HCEC 1CT (cell line): ENCODE measurements at places on chromosomes 3 and 15.

GRCh38 chr3:71294919-71295318 lies 288.6 kb downstream of the FOXP1 start:
- no peak for DNase-seq

- no peak for DNase-seq
Measured at GRCh38 chr3:140359233-140359995, 318.4 kb upstream of the TRIM42 start.

DNA sequence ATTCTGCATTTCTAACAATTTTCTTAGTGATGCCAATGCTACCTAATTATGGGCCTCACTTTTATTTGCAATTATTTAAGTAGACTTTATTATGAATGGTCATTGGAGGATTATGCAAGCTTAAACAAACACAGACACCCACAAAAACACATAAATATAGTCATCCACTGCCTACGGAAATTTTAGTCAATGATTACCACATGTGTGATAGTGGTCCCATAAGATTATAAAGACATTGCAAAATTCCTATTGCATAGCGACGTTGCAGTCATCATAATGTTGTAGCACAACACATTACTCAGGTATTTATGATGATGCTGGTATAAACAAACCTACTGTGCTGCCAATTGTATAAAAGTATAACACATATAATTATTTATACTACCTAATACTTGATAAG lies 247.8 kb upstream of the ALCAM start:
- DNase-seq = peak; percentile 73

DNA sequence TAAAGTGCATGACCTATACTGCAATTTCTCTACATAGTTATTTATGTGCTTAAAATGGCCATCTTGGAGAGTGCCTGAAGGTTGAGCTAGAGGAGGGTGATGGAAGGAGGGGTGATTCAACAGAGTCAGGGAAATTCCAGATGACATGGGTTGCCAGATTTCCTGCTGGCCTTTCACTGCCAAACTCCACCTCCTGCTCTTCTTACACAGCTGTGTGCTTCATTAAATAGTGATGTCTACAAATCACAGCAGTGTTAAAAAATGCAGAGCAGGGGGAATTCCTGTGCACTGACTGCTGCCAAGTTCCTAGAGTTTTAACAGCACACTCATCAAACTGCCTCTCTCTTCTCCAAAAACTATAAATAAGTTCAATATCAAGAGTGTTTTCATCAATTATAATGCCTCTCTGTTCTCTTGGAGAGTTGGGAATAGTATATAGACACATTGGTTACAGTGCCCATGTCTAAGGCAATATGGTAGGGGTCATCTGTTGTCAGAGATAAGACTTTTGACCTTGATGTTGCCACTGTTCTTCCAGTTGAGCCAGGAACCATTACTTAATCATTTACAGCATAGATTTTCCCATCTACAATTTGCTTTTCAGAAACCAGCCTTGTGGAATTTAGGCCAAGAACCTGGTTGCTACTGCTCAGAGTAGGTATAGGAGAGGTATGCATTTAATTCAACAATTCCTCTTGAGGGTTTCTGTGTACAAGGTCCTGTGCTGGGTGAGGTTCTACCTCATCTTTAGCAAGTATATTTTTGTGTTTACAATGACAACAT lies 79.6 kb downstream of the TP63 start:
- DNase-seq = peak; percentile 98

- peak; percentile 10 for DNase-seq
Measured at GRCh38 chr3:111210003-111210711, 138.5 kb downstream of the NECTIN3 start.

DNA sequence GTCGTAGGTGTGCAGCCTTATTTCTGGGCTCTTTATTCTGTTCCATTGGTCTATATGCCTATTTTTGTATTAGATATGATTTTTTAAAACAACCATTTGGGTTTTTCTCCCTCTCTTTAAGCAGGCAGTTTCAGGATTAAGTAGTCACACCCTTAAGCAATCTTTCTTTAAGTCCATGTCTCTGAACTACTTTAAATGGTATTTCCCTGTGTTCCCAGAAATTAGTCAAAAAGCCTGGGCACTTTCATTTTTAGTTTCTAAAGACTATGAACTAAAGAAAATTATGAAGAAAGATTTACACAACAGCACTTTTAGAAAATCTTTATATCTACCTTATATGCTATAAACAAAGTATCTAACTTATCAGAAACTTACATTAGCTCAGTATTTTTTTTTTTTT lies 110.3 kb downstream of the FAIM start:
- no peak for DNase-seq

DNA sequence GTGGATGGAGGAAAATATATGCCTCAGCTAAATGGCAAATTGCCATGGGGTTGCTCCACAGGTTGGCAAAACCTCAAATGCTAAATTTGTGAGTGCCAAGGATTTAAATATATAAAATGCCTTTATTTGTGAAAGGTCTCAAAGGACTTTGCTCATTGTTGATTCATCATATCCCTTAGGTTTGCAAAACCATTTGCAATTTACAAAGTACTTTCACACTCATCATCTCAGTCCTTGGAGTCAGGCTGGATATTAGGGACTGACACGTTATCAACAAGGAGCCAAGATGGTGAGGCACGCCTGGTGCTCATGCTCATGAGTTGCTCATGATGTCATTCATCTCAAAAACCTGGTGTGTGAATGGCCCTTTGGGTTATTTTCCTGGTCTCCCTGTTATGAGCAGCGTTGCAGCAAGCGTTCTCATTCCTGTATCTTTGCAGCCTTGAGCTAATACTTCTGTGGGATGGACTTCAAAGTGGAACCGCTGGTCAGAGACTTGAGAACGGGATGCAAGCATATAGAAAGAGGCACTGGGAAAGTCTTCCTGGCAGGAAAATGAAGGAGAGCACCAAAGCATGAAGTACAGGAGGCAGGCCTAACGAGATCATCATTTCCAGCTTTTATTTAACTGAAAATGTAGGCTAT lies 66.0 kb downstream of the MYO1E start:
- peak; percentile 68 for DNase-seq

- DNase-seq = no peak
Measured at GRCh38 chr15:92524161-92524560, 130.5 kb downstream of the ST8SIA2 start.

DNA sequence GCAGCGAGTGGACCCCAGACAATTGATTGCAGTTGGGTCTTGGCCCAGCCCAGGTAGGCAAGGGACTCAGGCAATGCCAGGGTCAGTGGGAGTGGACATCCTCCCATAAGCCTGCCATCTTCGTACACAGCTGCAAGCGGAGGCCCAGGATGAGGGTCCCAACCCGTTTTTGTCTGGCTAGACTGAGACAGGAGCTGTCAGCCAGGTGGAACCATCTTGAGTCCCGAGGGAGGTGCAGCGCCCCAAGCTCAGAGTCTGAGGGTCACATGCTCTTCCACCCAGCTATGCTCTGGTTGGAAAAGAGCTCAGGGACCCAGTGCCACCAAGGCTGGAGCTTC lies 22.6 kb upstream of the IP6K2 start:
- no peak for DNase-seq

DNA sequence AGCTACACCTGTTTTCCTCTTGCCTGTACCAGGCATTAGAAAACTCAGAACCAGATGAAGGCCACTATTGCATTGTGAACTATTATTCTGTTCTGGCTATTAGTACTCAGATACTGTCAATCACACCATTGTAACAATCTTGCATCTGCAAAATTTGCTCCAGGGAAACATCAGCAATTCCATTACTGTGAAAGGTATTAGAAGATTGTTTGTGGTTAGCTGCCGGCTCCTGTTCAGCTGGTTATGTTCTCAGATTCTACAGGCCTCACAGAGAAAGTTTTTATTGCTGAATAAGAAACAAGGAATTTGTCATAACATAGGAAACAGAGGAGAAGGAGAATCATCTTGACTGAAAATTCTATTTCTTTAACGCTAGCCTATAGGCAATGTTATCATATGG lies 179.9 kb downstream of the PLOD2 start:
- no peak for DNase-seq

GRCh38 chr3:78737988-78738387 lies 1029.8 kb downstream of the ROBO1 start:
- no peak for DNase-seq

DNA sequence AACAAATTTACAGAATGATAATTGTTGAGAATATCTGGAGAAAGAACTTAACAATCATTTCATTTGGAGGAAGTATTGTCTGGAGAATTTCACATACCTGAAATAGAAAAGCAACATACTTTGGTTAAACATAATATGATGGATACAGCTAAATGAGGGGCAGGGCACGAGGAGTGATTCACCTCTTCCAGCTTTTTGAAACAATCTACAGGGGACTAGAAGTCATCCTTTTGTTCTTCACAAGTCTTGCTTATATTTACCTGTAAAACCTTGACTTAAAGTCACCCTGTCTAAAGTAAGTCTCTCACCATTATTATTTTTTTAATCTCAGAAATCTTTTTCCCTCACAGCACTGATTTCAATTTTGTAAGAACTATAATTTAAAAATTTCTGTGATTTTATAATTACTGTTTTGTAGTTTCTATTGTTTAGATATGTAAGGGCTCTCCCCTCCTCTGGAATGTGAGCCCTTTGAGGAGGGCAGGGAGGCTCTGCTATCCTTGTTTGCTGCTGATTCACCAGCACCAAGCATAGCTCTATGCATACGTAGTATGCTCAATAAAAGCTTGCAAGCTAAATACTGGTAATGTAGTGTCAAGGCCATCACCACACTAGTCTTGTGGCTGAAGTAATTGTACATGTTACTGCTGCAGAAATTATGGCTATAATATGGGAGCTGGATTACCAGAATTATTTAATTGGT lies 193.9 kb upstream of the THRB start:
- DNase-seq = peak; percentile 17

DNA sequence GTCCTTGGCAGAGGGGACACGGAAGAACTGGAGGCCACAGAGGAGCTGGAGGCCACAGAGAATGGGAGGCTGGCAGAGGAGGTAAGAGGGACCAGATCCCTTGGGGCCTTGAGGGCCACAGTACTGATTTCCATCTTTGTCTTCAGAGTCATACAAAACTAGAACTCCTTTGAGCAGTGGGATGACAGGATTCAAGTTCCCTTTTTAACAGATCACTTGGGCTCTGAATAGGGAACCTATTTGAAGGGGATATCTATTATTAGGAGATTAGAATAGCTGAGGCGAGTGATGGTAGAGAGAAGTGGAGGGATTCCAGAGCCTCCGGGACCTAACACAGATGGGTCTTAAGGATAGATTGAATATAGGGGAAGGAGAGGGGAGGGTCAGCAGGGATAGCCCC lies 55.7 kb downstream of the OXNAD1 start:
- DNase-seq = no peak

GRCh38 chr3:152176998-152177397 lies 91.7 kb upstream of the MBNL1 start:
- DNase-seq = no peak
